ENCODE measurements at places on chromosomes 4 and X.
A peak's percentile ranks its signal among the peaks of the same experiment; 100 is the strongest.

DNA sequence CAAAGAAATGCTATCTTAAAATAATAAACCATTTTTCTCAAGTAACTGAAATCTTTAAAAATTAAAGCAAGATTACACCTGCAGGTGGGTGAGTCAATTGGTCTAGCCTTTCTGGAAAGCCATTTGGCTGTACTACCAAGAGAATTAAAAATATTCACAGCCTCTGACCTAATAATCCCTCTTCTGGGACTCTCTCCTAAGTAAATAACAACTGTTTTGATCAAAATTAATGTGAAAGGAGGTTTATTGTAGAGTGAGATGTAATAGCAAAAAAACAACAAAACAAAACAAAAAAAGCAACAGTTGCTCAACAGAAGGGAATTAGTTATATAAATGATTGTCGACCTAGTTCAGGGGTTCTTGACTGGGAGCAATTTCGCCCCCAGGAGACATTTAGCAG is 89.0 kb downstream of the GEMIN8 start:
- no peak for DNase-seq

DNA sequence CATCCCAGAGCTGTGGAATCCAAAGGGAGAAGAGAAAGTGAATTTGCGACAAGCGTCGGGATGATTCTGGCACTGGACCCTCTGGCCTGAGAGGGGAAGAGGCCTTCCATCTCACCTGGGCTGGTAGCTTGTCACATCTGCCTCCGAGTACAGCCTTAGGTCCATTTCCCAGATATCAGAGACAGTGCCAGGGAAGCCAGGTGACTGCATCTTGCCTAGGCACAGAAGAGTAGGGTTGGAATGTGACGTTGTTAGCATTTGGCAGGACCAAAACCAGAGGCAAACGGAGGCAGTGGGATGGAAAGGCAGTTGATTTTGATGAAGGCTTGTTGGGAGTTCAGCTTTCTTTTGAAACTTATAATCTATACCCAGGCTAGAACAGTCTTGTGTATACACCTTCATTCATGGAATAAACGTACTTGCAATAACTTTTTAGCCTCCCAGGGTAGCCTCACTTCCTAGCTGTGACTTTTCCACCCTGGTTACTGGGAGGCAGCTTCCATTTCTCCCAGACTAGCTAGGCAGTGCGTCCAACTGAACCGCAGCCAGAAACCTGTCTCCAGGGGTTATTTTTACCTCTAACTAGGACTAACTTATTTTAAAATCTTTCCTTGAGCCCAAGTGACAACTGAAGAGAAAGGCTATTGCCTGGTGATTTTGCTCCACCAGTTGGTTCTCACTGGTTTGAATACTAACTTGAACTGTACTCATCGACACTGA is 5.9 kb downstream of the SOD3 start:
- no peak for DNase-seq

DNA sequence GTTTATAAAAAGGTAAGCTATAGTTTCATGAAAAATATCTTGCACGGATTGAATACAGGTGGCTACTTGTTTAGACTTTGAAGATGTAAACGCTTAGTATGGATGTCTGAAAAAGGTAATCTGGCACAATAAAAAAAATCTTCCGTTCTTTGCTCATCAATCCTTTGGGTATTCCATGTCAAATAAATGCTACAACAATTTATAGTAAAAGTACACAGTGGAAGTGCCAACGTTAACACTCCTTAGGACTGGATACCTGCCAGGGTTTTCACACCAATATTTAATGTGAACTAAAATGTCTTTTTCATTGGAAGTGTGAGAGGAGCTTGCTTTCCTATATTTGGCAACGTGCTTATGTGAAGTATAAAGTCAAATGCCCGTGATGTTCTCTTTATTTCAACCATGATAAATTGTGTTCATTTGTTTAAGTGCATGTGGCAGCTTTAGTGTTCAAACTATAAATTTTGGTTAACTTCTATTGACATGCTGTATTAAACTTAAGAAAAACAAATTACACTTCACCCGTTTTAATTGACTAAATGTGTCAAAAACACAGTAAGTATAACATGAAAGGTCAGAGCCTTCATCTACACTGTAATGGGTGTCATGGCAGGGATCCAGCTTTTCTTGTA is 121.7 kb upstream of the HAND2 start:
- no peak for DNase-seq

- no peak for DNase-seq
These were observed 426.4 kb downstream of the PDGFC start for GRCh38 chr4:156545003-156545785.

DNA sequence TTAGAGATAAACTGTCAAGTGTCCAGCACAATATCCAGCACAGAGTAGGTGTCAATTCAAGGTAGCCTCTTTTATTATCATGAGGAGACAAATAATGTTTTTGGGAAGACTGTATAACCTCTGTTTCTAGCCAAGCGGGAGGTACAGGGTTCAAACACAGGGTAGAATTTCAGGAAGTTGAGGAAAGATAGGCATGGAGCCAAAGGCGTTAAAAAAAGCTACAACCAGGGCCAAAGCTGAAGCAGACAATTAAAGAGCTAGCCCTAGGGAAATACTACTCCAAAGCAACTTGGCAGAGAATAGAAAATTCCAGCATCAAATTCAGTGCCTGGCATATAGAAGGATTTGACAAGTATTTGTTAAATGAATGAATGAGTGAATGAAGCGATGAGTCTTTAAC is 40.0 kb upstream of the CASK start:
- DNase-seq: no peak

DNA sequence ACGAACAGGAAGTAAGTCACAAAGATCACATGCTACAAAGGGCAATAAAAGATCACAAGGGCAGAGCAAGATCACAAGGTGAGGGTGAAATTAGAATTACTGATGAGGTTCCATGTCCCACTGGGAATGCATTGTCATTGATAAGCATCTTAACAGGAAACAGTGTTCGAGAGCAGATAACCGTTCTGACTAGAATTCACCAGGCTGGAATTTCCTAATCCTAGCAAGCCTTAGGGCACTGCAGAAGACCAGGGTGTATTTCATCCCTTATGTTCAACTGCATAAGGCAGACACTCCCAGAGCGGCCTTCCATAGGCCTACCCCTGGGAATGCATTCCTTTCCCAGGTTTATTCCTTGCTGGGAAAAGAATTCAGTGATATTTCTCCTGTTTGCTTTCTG is 980.6 kb upstream of the LCORL start:
- no peak for DNase-seq

GRCh38 chrX:133989993-133990392 is 4.6 kb upstream of the GPC3 start:
- DNase-seq: no peak

- DNase-seq: no peak
These were observed 72.4 kb downstream of the DCLK2 start for GRCh38 chr4:150150629-150151062.

DNA sequence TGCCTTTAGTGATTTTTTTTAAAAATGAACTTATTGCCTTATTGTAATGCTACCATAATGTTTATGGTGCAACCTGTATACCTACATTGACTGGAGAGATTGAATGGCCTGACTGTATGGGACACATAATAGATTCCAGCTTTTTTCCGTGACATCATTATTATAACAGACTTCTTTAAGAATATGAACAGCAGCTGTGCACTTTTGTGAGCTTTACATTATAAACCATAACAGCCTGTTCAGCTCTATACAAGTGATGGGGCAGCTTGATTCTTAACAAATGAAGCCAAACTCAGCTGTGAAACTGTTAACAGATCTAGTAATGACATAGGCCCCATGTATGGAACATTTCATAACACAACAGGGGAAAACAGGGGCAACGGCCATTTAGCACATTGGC is 187.0 kb downstream of the BMPR1B start:
- DNase-seq: no peak

- peak; percentile 89 for DNase-seq
These were observed 62.4 kb downstream of the JADE1 start for GRCh38 chr4:128871948-128872347.

DNA sequence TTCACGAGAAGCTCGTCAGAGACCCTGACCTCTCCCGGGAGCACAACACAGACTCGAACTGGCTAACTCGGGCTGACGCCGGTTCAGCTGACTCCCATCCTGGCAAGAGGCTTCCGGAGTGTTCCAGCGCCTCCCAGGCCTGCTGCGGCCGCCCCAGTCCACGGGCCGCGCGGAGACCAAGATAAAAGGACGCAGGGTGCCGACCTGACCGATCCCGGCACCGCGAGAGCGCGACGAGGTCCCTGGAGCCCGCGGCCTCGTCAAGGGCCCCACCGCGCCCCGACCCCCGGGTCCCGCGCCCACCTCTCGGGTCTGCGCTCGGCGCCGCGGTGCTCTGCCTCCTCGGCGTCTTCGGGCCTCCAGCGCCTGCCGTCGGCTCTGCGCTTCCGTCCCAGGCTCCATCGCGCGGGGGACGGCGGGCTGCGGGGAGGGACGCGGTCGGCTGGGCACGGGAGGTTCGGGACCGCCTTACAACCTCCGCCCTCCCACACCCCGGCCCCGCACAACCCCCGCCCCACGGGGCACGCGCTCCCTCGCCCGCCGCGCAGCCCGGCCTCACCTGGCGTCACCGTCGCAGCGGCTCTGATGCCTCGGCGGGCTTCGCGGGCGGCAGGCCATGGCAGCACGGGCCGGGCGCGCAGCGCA is 426 bp downstream of the SLBP start:
- no peak for DNase-seq

GRCh38 chr4:1770245-1770644 is 22.8 kb upstream of the FGFR3 start:
- DNase-seq: no peak

Measured in non-pigmented ciliary epithelial cell (primary cell).